ENCODE measurements at places on chromosomes 6 and 20.

DNA sequence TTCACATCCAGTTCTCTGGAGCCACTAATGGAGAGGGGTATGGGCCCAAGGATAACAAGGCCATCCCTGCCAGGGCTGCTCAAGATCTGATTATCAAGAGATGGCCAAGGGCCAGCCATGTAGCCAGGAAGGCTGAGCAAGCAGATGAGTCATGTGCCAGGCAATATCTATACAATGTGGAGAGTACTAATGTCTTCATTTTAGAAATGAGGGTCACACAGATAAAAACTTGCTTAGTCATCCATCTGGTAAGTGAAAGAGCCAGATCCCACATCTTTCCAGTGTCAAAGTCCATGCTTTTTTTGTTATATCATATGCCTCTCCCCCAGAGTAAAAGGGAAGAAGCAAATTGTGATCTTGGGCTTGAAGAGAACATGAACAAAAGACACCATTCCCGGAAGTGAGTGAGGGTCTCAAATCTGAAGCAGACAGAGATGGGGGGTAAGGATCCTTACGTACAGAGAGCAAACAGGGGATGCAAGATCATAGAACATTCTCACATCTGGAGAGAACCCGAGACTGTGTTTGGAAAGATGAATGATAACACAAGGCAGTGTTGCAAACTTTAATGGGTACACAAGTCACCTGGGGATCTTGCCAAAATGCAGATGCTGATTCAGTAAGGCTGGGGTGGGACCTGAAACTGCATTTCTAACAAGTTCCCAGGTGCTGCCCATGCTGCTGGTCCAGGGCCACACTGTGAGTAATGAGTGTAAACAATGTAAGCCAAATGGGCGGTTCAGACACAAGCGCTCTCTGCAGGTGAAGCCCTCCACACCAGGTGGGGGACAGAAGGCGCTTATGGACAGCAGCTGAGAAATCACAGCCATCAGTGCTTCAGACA lies 20.0 kb upstream of the GSTA3 start:
- no peak for DNase-seq

DNA sequence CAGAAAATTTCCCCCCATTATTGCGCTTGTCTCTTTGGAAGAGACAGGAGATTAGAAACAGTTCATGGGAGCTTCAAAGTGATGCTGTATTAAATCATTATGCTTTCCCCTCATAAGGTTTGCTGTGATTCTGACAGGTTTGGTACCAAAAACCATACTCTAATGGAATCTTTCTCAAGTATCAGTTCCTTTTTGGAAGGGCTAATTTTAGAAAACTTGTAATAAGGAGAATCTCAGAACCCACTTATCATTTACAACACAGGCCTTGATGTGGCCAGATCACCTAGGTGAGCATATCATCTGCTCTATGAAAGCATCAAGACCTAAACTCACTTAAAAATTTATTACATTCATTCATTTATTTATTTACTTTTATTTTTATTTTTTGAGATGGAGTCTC lies 51.2 kb downstream of the TP53INP2 start:
- DNase-seq = no peak

GRCh38 chr6:85516168-85516567 lies 66.3 kb downstream of the NT5E start:
- no peak for DNase-seq

- DNase-seq = no peak
These were observed 20.6 kb upstream of the RIMS4 start for GRCh38 chr20:44830995-44831394.

DNA sequence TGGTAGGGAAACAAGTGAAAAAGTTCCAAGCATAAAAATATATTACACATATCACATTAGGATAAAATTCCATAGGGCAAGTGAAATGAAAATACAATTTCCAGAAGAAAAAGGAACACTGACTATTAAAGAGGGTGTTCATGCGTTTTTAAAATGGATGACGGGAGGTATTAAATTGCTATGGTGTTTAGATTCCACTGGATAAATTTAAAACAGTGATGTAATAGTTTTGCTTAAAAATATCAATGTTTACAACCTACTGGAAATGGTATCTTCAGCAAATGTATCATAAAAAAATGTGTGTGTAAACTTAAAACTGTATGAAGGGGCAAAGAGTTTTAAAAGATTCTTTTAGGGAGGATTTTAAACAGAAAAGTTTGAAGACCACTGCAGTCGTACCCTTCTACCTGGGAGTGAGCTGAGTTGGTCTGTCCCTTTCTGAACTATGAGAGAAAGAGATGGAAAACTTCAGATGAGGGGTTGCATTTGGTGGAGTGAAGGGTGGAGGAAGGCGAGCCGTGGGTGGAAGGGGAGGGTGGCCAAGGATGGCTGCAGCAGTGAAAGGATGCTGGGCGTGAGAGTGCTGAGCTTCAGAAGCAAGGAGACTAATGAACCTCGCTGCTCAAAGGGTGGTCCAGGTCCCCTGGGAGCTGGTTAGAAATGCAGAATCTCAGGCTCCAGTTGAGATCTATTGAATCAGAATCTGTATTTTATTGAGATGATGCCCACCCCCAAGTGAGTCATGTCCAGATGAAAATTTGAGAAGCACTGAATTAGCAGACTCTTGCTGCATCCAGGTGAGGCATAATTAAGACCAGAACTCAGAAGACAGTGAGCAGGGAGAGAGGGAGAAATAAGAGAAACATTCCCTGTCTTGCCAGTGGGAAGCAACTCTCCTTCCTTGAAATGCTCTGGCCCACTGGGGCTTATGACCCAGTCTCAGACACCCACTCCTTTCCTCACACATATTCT lies 54.5 kb upstream of the MRPS10 start:
- DNase-seq = no peak

- DNase-seq = peak; percentile 80
These were observed 63.6 kb downstream of the GTF2H5 start for GRCh38 chr6:158231551-158232315.

DNA sequence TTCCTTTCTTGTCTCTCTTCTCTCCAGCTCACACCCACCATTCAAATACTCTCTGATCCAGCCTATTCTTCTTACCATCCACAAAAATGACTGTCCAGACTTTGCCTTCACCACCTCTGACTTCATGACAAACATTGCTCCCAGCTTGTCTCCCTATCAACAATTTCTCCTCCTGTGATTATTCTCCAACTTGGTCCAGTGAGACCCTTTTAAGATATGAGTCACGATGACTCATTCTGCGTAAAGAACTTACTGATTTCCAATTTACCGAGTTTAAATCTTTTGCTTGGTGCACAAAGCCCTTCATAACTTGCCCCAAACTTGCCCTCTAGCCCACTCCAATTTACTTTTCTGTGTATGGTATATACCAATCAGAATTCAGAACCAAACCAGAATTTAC lies 833.2 kb downstream of the MAFB start:
- no peak for DNase-seq
